ENCODE measurements at places on chromosomes 5 and 9. TPM values are rescaled to one million over a fixed set of nuclear protein-coding genes. Genes with fewer than 3 reads are reported as not detected.

DNA sequence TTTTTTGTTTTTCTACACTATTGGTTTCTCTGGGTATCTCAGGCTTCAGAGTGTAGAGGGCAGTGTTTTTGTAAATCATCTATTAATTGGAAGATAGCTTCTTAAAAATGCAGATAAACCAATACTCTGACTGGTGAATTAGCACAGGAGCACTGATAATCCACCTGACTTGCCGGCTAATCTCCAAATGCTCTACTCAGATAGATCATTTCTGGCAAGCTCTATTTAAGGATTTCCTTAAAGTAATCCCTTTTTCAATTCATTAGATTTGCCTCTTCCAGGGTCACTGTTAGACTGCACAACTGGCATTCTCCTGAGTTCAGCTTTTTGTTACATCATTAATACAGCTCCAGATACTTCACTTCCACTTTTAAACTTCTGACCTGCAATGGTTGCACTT lies 1390.3 kb upstream of the NUDT12 start:
- DNase-seq = no peak

The FOXI1 gene
- polyA plus RNA-seq = not detected

The PCDHGA5 gene
- 2.7 TPM for polyA plus RNA-seq

GRCh38 chr9:109967651-109968642 lies 187.9 kb downstream of the PALM2AKAP2 start:
- DNase-seq = no peak

The GAS1 gene
- polyA plus RNA-seq = 24.5 TPM

GRCh38 chr5:12936221-12936620 lies 1008.3 kb downstream of the DNAH5 start:
- DNase-seq = no peak

The SLC25A2 gene
- polyA plus RNA-seq = 0.15 TPM

DNA sequence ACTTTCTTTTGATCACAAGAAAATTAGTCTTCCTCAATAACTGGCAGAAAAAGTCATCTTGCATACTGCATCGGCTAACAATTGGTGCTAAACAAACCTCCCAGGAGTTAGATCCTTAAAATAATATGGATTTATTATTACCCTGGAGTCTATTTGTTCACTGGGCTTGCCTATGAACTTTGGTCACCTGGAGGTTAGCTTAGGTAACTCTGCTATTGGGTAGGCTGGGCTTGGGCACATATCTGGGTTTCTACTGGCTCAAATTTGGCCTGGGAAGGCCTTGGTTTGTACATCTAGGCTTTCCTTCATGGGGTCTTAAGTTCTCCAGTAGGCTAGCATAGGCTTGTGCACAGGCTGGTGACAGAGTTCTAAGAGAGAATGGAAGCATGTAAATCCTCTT lies 279.9 kb downstream of the RASEF start:
- no peak for DNase-seq

DNA sequence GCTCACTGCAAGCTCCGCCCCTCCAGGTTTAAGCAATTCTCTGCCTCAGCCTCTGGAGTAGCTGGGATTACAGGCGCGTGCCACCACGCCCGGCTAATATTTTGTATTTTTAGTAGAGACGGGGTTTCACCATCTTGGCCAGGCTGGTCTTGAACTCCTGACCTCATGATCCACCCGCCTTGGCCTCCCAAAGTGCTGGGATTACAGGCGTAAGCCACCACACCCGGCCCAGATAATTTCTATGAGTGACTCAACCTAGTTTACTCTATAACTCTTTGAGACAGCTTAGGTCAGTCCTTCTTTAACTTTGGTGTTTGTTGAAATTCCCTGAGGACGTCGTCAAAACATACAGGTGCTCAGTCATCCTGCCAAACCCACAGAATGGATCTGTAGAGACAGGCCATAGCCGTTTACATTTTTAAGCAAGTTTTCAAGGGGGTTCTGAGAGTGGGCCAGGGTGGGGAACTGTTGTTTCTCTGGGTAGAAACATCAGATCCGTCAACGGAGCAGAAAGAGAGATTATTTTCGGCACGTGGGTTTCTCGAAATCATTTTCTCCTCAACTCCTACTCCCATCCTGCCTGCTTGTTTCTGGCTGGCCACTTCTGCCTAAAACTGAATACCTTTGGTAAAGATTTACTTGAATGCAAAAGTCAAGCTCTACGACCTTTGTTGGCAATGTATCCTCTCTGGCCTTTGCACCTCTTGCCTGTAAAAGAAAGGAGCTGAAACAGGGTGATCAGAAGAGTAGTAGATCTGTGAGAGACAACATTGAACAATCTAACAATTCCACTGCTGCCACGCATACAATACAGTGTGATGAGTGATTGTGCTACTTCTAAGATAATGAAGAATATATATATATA lies 6.0 kb upstream of the BOD1 start:
- DNase-seq = no peak

DNA sequence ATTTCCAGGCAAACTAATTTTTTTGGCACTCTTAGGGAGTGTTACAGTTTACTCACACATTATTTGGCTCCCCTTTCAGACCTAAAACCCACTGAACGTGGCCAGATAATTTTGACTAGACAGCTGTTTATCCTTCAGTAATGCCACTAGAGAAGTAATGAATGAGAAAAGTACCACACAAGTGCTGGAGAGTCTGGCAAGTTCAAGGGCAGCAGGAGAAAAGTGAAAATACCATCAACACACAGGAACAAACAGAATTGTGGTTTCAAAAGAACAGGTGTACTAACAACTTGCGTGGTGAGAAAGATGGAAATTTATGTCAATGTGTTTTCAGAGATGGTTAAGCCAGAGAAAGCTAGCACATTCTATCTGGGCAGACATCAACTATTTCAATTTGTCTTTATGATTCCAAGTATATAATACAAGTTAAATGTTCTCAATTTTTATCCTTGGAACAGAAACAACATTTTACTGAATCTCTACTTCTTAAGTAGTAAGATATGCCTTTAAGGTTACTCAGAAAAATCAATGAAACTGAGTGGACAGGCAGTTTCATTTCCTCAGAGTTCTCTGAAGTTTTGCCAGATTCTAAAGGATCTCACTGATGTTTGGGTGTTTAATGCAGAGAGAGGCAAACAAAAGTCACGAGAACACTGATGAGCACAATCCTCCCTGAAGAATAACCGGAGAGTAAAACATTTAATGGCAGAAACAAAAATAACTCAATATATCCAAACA lies 91.0 kb downstream of the ARSB start:
- DNase-seq = no peak

DNA sequence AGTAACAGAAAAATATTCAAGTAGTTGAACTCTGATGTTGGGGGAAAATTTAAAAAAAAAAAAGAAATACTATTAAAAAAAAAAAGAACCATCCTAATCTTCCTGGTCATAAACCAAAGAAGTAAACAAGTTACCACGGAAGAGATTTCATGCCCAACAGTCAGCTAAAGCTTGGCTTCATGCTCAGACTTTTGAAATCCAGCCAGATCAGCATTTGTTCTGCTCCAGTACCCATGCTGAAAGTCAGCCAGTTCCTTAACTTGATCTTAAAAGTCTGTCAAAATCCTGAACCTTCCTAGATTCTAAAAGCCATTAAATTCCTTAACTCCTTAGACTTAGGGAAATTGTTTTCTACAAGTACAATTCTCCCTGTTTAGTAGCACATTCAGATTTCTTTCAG lies 908.7 kb upstream of the CDH9 start:
- DNase-seq = no peak

DNA sequence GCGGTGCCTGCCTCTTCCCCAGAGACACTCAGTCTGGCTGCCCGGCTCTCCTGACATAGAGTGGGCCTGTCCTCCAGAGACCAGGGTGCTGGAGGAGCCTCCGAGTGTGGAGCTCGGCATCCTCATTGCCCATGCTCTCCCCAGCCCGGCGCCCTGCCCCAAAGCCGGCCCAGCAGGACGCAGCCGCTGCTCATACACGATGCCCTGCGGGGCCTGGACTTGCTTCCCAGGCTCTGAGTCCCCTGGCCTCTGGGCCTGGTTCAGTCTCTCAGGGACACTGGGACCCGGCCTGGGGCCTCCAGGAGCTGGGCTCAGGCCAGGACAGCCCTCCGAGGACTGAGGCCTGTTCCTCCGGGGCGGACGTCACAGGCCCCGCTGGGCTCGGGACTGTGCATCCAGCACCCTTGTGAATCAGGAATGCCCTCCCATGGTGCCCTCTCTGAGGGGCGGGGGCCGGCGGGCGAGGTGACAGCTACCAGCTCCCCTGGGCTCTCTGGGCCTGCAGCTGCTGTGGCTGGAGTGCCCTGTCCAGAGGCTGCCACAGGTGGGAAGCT lies 23.2 kb downstream of the TPPP start:
- DNase-seq = no peak

The FLT4 gene
- 43.9 TPM for polyA plus RNA-seq

The FGD3 gene
- polyA plus RNA-seq = 7.5 TPM

GRCh38 chr5:120164986-120165385 lies 299.1 kb upstream of the PRR16 start:
- no peak for DNase-seq

- no peak for DNase-seq
Measured at GRCh38 chr9:16873126-16873802, 2.8 kb upstream of the BNC2 start.

The WNK2 gene
- 4.2 TPM for polyA plus RNA-seq

DNA sequence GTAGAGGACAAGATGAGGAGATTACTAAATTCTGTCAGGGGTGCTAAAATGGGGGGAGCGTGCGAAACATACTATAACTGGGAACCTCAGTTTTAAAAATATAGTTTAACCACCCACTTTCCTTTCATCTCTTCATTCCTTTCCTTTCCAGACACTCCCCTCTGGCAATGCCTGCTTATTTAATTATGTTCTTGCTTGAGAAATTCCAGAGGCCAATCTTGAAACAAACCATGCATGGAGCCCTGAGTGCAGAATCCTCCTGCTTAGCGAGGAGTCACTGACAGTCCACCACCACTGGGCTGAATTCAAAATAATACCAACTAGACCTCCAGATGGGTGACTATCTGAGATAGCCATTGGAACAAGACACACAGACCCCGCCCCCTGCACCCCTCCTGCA lies 29.7 kb upstream of the C9orf72 start:
- no peak for DNase-seq

Measured in right lung (tissue), 10 donors.